ENCODE measurements at places on chromosomes 2 and 18.
A peak's percentile ranks its signal among the peaks of the same experiment; 100 is the strongest.

DNA sequence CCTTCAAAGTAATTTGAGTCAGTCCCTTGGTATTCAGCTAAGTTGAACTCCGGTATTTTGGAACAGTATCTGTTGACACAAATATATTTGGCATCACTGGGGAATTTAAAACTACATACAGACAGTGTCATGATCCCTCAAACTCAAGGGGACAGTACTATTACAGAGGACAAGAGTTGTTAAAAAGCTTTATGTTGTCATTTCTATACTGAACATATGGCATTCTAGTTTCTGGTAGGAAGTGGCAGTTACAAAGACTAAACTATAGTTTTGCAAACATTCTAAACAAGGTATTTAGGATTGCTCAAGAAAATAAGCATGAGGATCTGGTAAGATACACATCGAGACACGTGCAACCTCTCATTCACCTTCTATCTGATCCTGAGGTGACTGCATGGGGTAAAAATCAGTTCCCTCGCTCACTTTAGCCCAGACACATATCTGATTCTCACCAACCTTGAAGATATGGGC, 16.6 kb upstream of the CCNYL1 start:
- no peak for DNase-seq

DNA sequence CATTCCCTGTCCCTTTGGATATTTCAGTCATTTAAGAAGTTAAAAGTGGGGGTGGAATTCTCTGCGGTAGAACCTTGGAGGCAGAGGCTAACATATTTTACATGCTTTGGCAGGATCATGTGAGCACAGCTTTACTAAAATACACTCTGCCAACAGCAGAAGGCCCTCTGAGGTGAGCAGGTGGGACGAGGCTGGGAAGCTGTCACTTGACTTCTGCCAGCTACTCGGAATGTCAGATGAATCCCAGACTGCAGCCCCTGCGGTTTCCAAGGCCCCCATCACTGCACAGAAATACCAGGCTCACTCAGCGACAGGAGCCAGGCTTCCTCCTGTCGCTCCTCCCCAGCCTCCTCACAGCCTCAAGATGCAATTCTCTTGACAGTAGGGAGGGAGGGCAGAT, 220.9 kb upstream of the REV1 start:
- no peak for DNase-seq

DNA sequence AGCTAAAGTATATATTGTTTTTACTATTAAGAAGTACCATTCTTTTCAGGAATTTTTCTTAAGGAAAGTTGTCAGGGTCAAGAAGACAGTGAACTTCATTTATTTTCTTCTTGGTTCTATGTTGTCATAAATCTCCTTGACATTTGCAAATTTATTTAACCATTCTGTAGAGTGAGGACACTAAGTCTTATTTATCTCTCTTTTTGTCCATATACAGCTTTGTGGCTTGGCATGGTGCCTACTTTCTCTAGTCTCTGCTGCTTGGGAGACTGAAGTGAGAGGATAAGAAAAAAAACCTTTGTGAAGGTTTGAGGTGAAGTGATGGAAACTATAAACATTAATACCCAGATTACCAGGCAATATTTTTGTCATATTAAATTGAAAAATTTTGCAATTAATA, 1389.4 kb downstream of the SUCLG1 start:
- no peak for DNase-seq

- no peak for DNase-seq
These were observed 14.2 kb downstream of the NAGK start for GRCh38 chr2:71082402-71083252.

GRCh38 chr2:101036562-101036961, 34.5 kb downstream of the RPL31 start:
- DNase-seq = no peak

GRCh38 chr2:197360744-197361156, 50.2 kb upstream of the ANKRD44 start:
- no peak for DNase-seq

GRCh38 chr2:199462347-199462955, 4.7 kb upstream of the SATB2 start:
- peak; percentile 32 for DNase-seq
